ENCODE measurements at places on chromosomes 1 and 21. TPM values are rescaled to one million over a fixed set of nuclear protein-coding genes. Genes with fewer than 3 reads are reported as not detected.

DNA sequence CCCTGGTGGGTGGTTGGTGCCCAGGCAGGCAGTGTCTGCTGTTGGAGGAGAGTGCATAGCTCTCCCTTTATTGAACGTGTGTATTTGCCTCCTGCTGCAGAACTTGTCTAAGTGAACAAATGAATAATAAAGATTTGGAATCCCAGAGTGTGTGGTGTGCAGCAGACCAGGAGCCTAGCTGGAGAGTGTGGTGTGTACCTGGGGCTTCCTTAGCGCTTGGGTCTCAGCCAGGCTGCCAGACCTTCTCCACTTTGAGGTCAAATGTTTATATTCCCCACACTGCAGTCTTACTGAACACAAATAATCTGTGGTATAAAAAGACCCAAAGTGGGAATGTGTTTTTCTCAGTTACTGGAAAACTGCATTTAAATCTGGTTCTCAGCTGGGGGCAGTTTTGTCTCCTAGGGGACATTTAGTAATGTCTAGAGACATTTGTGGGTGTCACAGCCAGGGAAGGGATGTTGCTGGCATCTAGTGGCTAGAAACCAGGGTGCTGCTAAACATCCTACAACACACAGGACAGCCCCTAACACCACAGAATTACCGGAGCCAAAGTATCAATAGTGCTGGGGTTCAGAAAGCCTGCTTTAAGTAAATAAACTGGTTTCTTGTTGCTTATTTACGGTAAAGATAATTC, 23.6 kb downstream of the SLC37A1 start:
- H3K4me1 ChIP-seq = no peaks in the 10 kb centered on the region
- H3K27ac ChIP-seq = no peak overlapping the region
- H3K27me3 ChIP-seq = no peaks in the 10 kb centered on the region
- H3K4me3 ChIP-seq = no peak overlapping the region
- H3K36me3 ChIP-seq = no peaks in the 10 kb centered on the region

- DNase-seq = no peak
- peaks cover 22% of the 10 kb centered on the region for H3K36me3 ChIP-seq
- H3K27ac ChIP-seq = peak overlapping the region; percentile 41
These were observed 220.1 kb downstream of the SLC45A1 start for GRCh38 chr1:8537991-8538390.

- no peak for DNase-seq
- H3K4me1 ChIP-seq = peaks cover 24% of the 10 kb centered on the region
- peak overlapping the region; percentile 96 for H3K27ac ChIP-seq
- H3K4me3 ChIP-seq = no peak overlapping the region
- H3K27me3 ChIP-seq = no peaks in the 10 kb centered on the region
These were observed 2.1 kb downstream of the ETV3 start for GRCh38 chr1:157136133-157136532.

The FAM151A gene
- 0.21 TPM for total RNA-seq
